ENCODE measurements at places on chromosomes 1 and 21.

GRCh38 chr21:27206368-27206982 lies 239.6 kb upstream of the ADAMTS5 start:
- no peak for ATAC-seq

DNA sequence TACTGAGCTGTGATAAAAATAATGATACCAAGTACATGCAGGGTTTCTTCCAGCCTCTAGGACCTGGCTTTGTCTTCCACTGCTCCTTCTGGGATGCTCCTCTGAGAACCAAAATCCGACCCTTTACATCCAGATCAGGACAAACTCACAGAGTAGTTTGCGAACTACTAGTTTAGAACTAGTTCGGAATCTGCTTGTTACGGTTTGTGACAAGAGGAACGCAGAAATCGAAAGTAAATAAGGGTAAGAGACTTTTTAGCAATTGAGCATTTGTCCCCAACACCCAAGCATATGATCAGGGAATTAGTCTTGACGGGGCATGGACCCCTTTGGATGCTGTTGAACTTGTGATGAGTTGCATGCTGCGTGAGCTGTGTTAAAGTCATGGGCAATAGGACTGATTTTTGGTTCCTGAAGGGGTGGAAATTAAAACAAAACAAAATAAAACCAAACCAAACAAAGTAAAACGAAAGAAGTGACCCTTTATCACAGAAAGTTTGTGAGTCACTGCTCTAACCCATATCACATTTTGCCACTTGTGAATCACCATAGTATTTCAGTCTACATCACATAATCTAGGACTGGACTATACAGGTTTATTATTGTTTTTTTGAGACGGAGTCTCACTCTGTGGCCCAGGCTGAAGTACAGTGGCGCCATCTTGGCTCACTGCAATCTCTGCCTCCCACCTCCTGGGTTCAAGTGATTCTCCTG lies 35.7 kb upstream of the ERRFI1 start:
- ATAC-seq, result peak; percentile 51

- ATAC-seq, result no peak
Measured at GRCh38 chr1:181452746-181453145, 30.6 kb upstream of the CACNA1E start.

DNA sequence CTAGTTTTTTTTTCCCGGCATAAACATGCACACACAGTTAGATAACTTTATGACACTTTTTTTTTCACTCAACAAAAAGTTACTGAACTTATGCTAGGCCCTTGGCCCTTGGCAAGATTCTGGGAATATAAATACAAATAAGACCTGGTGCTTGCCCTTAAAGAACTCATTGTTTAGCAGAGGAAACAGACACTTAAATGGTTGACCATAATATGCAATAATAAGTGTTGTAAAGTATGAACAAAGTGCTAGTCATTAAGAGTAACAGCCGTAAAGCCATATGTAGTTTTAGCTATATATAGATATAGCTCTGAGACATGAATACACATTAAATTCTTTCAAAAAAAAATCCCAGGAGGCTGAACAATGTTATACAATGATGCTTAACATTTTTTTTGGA lies 198.3 kb downstream of the CYYR1 start:
- no peak for ATAC-seq

DNA sequence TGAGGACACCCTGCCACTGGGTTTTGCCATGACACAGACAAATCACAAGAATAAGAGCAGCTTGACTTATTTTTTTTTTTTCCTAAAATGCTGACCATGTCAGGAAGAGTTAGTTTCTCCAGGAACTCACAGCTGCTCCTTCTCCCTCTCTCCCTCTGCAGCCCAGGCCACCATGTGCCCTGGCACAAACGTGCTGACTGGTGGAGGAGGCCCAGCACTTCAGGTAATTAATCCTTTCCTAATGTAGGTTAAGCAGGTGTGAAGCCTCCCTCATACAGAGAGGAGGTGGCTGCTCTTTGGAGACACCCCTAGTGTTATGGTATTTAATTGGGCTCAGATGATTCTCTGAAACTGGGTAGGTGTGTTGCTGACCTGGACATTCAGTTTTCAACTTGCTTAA lies 129.8 kb upstream of the USH2A start:
- ATAC-seq, result no peak

DNA sequence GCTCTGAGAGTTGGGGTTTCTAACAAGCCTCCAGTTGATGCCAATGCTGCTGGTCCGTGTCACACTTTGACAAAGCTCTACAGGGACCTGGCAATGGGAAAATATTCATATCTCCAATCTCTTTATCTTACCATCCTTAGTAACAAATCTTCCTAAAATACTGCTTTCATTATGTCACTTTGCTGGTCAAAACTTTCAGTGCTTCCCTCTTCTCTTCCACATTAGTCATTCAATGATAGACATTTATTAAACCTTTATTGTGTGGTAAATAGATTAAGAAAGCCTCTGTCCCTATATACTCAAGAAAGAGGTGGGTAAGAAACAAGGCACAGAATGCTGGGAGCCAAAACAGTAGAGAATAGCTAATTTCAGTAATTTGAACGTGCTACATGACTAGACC lies 79.3 kb downstream of the SLC44A5 start:
- no peak for ATAC-seq

GRCh38 chr21:34885626-34886239 lies 163.4 kb downstream of the RUNX1 start:
- ATAC-seq, result no peak

GRCh38 chr1:17514776-17515175 lies 24.7 kb upstream of the ARHGEF10L start:
- ATAC-seq, result no peak

GRCh38 chr1:31127266-31127665 lies 61.7 kb upstream of the PUM1 start:
- no peak for ATAC-seq

- no peak for ATAC-seq
Measured at GRCh38 chr1:187840557-187840956, 1011.8 kb downstream of the PLA2G4A start.

GRCh38 chr1:76682138-76682537 lies 185.1 kb upstream of the ST6GALNAC5 start:
- ATAC-seq, result no peak

- no peak for ATAC-seq
Measured at GRCh38 chr21:35853321-35854239, 206.7 kb downstream of the SETD4 start.

DNA sequence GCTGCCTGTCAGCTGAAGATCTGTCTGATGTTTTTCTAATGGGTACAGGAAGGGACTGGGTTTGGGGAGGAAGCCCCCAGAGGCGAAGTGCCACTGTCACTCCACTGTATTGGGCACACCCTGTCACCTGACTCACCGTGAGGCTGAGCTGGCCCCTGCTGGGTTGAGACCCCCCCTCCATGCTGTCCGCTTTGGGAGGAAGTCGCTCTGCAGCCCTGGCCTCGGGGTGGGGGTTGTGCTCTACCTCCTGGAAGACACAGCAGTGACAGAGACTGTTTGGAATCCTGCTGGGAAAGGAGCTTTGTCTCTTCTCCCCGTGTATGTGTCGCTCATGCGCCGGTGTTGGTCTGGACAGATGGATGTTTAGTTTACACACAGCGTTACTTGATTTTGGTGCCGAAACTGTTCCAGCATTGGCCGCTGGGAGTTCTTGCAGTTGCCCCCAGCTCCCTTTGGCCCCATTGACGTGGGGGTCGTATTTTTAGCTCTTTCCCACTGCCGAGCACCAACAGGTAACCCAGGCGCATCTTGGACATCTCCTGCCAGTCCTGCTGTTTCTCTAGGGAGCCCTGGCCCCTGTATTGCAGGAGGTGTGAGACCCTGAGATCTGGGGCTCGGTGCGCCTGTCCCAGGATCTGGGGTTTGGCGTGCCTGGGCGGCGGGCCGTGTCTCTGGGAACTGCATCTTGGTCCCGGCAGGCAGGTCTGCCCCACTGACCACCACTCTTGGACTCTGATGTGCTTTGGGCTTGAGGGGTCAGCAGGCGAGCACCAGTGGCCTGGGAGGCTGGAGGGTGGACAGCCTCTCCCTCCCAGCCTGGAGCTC lies 30.3 kb downstream of the SLX9 start:
- no peak for ATAC-seq

DNA sequence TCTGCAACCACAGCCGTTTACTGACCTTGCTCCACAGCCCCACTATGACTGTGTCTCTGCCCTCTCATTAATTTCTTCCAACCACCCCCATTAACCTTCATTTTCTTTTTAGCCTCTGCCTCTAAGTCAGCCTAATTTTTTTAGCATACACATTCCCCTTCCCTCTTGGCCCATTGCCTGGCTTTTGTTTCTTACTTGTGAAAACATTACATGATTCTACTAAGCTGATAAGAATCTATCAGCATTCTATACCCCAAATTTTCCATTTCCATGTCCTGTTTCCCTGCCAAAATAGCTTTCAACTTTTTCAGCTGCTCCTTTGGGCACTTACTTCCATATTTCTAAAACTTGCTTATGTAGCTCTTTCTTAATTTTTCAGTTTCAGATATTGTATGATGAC lies 79.8 kb downstream of the PCP4 start:
- ATAC-seq, result no peak

DNA sequence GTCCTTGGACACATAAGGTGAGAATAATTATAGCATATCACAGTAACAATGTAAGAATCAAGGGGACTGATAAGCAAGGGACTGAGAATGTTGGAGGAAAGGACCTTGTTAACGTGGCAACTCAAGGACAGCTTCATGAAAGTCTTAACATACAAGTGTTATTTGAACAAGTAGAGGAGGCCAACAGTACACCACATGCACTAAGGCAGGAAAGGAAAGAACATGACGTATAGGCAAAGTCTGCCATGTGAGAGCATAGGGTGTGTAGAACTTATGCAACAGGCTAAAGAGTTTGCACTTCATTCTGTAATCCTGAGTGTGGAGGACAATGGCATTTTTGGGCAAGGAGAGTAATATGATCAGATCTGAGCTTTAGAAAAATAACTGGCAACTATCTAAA lies 33.3 kb upstream of the DIRAS3 start:
- no peak for ATAC-seq

DNA sequence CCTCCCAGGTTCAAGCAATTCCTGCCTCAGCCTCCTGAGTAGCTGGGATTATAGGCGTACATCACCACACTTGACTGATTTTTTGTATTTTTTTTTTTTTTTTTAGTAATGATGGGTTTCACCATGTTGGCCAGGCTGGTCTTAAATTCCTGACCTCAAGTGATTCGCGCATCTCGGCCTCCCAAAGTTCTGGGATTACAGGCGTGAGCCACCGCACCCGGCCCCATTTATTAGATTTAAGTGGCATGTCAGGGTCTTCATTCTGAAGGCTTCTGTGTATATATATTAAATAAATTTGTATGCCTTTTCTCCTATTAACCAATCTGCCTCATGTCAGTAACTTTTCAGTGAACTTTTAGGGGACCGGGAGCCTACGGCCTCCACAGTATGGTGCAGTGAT lies 6.0 kb upstream of the CLIC4 start:
- ATAC-seq, result no peak

- peak; percentile 66 for ATAC-seq
Measured at GRCh38 chr1:1858382-1859086, 32.4 kb downstream of the GNB1 start.
